ENCODE measurements at places on chromosomes 11 and 22.

DNA sequence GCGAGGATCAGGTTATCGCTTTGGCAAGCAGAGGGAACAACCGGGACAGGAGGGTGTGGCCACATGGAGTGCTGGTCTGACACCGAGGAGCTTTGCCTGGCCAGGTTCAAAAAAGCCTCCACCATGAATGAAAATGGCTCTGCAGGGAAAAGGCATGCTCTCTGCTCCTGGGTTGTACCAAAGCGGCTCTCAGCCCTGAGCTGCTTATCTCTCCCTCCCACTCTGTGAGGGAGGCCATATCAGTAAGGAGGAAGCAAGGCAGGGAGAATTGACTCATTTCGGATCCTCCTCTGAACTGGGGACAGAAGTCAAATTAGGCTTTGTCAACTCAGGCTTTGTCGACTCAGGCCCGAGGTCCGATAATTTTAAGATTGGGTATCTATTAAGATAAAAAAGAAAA, 82.9 kb upstream of the CRTAM start:
- no peak for DNase-seq

DNA sequence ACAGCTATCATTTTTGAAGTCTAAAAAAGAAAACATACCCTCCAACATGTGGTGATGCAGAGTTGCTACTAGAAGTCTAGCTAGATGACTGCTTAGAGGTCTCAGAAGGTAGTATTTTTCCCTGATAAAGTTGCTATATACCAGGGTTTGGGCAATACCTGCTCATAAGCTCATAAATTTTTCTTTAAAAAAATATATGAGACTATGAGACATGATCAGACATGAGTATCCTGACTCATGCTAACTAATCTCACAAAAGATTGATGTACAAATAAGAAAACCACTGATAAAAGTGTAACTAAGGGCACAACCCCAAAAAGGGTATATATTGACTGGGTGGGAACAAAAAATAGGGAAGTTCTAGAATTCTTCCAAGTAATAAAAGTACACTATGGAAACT, 740.9 kb downstream of the METTL15 start:
- no peak for DNase-seq

- DNase-seq = peak; percentile 56
These were observed 222.0 kb downstream of the DBX1 start for GRCh38 chr11:19938169-19938856.

- peak; percentile 9 for DNase-seq
These were observed 25.8 kb downstream of the QSER1 start for GRCh38 chr11:32918427-32918826.

- no peak for DNase-seq
These were observed 42.6 kb downstream of the FLRT1 start for GRCh38 chr11:64078284-64078683.

DNA sequence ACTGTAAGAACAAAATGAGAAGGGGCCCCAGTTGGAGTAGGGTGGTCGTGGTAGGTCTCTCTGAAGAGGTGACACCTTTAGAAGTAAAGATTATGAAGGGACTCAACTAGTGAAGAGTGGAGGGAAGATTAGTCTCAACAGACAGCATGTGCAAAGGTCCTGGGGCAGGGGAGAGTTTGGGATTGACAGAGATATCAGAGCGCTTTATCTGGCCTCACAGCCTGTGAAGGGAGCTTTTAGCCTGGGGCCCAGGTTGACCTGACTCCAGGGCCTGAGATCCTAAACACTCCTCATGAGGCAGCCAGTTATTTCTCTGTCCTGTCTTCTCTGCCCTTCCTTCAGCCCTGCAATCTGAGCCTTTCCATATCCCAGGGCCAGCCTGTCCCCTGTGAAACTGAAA, 16.2 kb downstream of the FGF3 start:
- no peak for DNase-seq

DNA sequence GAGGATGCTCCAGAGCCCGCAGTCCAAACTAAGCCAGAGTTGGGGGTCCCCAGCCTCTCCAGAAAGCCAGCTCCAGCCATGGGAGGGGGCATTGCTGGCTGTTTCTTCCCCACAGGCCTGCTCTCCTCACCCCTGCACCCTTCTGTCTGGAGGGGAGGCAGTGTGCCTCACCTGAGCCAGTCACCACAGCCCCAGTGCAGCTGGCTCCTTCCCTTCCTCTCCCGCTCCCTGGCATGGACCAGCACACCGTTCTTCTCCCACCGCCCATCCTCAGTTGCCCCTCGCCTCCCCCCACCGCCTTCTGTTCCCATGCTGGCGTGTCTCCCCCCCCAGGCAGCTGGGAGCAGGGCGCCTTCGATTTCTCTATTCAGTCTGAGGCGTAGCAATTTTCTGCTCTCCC, 110.5 kb upstream of the THY1 start:
- DNase-seq = no peak

GRCh38 chr22:35970616-35971455, 57.8 kb downstream of the RBFOX2 start:
- no peak for DNase-seq

GRCh38 chr11:118166641-118167040, 9.8 kb downstream of the SCN2B start:
- no peak for DNase-seq

- DNase-seq = no peak
These were observed 93.7 kb downstream of the ZC3H12C start for GRCh38 chr11:110186867-110187266.

GRCh38 chr11:35487532-35488078, 37.8 kb downstream of the PAMR1 start:
- DNase-seq = peak; percentile 21

- peak; percentile 78 for DNase-seq
These were observed 36.5 kb downstream of the TSPAN18 start for GRCh38 chr11:44763121-44763820.

DNA sequence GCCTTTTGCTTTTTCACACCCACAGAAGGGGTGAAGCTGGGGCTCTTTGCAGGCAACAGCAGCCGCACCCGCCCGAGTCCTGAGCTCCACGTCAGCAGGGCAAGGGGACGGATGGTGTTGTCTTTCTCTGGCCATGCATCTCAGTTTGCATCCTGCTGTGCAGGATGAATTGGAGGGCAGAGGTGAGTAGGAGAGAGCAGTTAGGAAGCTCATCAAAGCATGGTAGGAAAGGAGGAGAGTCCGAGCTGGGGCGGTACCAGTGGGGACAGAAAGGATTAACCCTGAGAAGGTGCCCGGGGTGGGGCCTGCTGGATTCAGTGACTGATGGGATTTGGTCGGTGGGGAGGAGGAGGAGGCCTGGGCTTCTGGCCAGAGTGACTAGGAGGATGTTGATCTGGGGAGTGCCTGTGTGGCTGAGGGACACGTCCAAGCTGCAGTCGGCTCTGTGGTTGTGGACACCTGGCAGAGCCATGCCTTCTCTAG, 14.6 kb downstream of the FAM83F start:
- no peak for DNase-seq

DNA sequence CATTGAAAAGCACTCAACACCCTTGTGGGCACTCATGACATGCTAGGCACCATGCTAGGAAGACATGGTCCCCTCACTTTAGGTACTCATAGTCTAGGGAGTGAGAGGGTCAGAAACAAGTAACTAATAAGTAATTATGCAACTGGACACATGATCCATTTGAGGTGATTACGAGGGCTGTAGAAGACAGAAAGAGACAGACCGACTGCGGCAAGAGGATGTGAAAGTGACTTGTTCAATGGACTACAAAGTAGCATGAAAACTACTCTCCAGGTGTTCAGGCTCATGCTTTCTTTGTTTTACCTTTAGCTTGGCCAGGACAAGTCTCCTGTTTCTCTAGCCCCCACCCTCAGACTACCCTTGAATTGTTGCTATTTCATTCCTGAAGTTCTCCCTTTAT, 310.8 kb upstream of the SORL1-AS1 start:
- no peak for DNase-seq

GRCh38 chr22:39110631-39111561, 13.9 kb downstream of the APOBEC3H start:
- DNase-seq = peak; percentile 13

DNA sequence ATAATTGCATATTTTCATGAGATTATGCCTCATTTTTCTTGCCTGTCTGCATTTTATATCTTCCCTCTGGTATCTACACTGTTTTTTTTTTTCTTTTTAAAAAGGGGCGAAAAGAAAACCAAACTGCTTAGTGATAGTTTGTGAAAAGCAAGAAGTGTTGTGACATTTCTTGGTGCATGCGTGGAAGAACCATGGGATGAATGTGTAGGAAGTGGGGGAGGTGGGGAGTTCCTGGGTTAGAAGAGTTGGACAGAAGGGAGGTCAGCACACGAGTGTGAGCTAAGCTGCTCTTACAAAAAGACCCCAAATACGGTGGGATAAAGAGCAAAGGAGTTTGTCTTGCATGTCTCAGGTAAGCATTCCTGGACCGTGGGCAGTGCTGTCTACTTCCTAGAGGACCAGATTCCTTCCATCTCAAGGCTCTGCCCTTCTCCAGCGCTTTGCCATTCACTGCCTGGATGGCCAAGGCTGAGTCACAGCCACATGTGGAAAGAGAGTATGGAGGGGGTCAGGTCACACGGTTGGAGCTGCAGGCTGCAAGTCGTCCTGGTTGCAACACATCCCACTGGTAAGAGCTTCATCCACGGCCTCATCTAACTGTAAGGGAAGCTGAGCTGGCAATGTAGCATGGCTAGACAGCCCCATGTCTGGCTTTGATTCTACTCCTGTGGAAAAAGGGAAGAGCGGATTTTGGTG, 300.6 kb downstream of the DDX10 start:
- peak; percentile 64 for DNase-seq

GRCh38 chr11:2699185-2699530, 636 bp downstream of the KCNQ1OT1 start:
- peak; percentile 28 for DNase-seq

Measured in kidney tubule cell (primary cell).